ENCODE measurements at places on chromosomes 1 and 21. TPM values are rescaled to one million over a fixed set of nuclear protein-coding genes. Genes with fewer than 3 reads are reported as not detected.
A peak's percentile ranks its signal among the peaks of the same experiment; 100 is the strongest.

DNA sequence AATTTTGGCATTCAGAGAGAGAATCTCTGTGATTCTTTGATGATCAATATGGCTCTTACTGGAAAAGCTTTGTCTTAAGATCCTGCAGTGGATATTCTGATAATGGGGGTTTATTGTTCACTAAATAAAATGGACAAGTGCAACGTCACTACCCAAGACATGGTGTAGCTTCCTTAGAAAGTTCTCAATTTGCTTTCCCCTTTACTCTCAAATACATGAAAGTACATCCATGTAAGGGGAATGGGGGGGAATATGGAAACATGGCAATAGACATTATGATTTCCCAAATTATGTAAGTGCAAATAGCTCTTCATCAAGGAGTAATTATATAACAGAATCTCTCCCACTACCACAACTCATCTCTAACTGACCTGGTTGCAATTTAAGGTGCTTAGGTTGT lies 126.3 kb upstream of the DPYD start:
- no peaks in the 10 kb centered on the region for H3K36me3 ChIP-seq
- no peak for DNase-seq
- H3K27me3 ChIP-seq = peaks cover 59% of the 10 kb centered on the region
- H3K4me1 ChIP-seq = peaks cover 19% of the 10 kb centered on the region

- H3K4me1 ChIP-seq = peaks cover 43% of the 10 kb centered on the region
- no peaks in the 10 kb centered on the region for H3K27me3 ChIP-seq
- DNase-seq = no peak
These were observed 16.1 kb upstream of the SLAMF6 start for GRCh38 chr1:160538985-160539651.

- H3K4me1 ChIP-seq = peaks cover 8% of the 10 kb centered on the region
- H3K27me3 ChIP-seq = no peaks in the 10 kb centered on the region
- no peak overlapping the region for H3K4me3 ChIP-seq
These were observed 84.7 kb downstream of the LRRC8D start for GRCh38 chr1:89905395-89906058.

- H3K36me3 ChIP-seq = no peaks in the 10 kb centered on the region
- peak overlapping the region; percentile 91 for H3K4me3 ChIP-seq
- no peaks in the 10 kb centered on the region for H3K27me3 ChIP-seq
- peak overlapping the region; percentile 34 for H3K27ac ChIP-seq
- DNase-seq = no peak
These were observed 2.1 kb downstream of the SLAMF6 start for GRCh38 chr1:160520999-160521398.

Gene RGS13
- 0.24 TPM for total RNA-seq

Gene GRHL3
- 0.13 TPM for total RNA-seq

Gene WNT2B
- 0.09 TPM for total RNA-seq

Gene OR2L3
- total RNA-seq = not detected
